Fibroblast of the aortic adventitia (primary cell): ENCODE measurements at places on chromosomes 7 and 10.

DNA sequence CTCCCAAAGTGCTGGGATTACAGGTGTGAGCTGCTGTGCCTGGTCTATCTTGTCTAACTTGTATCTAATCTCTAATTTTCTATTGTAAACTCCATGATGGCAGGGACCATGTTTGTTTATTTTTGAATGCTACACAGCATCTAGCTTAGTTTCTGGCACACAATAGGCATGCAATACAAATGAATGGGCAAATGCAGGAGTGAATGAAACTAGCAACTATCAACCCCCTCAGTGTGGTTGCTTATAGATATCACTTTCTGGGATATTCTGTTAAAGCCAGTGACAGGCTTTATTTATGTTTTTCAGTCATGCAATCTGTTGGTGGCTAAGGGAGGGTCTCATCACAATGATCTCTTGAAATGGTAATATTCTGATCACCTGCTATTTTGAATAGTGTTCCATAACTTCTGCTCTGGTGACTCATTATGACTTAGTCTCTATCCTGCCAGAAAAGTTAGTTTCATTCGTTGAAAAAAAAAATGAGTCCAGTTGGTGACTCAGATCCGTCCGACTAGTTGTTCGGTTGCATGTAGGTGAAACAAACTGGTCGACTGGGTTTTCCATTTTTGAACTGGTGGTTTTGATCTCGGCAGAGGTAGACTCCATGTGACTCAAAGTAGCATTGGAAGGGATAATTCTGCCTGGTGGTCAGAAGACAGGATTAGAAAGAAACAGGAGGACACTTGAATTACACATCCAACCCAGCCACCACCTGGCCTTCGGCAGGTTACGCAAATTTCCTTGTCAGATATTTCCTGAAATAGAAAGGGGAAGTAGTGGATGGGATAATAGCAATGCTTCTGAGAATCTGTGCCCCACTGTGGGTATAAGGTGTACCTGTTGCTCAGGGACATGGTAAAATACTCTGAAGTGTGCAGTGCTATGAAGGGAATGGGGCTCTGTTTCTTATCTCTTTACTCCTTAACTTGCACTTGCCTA is 76.8 kb downstream of the GATA3 start:
- DNase-seq, result peak; percentile 9

DNA sequence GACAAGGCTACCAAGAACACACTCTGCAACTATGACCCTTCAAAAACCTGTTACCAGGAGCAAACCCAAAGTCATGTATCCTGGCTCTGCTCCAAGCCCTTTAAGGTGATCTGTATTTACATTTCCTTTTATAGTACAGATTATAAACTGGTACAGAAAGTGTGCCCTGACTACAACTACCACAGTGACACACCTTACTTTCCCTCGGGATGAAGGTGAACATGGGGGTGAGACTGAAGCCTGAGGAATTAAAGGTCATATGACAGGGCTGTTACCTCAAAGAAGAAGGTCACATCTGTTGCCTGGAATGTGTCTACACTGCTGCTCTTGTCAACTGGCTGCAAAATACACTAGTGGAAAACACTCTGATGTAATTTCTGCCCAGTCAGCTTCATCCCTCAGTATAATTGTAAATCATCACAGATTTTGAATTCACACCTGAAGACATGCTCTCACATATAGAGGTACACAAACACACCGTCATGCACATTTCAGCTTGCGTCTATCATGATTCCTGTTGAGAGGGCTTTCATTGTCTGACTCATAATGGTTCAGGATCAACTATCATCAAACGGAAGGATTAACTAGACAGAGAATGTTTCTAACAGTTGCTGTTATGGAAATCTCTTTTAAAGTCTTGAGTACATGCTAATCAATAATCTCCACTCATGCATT is 318.3 kb downstream of the NXPH1 start:
- no peak for DNase-seq

GRCh38 chr10:27470885-27471284 is 33.2 kb upstream of the RAB18 start:
- no peak for DNase-seq

DNA sequence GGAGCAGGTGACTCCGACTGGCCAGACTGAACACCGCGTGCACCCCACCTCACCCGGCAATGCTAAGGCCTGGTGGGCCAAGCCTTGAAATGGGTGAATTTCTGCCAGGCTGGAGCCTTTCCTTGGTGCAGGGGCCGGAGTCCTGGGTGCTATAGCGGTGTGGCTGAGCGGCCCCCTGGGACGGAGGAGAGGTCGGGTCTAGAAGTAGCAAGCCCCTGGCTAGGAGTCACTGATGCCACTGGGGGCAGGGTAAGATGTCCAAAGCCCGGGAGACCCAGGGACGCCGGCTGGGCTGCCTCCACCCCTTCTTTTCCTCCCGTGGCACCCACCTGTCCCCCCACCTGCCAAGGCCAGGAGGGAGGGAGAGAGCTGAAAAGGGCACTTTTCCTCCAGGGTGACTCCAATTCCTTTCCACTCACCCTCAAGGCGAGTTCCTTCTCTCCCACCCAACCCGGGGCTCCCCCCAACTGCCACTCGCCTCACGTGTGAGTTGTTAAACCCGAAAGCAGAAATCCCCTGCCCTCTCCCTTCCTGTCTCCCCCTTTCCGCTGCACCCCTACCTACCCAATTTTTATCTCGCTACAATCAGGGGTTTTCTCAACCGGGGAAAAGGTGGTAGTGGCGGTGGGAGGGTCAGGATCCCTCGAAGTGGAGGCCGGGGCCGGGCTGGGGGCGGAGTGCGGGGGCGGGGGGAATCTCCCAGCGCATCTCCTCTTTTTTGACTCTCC is 6.0 kb upstream of the GATA3 start:
- no peak for DNase-seq
